ENCODE measurements at places on chromosomes 1 and 21.

DNA sequence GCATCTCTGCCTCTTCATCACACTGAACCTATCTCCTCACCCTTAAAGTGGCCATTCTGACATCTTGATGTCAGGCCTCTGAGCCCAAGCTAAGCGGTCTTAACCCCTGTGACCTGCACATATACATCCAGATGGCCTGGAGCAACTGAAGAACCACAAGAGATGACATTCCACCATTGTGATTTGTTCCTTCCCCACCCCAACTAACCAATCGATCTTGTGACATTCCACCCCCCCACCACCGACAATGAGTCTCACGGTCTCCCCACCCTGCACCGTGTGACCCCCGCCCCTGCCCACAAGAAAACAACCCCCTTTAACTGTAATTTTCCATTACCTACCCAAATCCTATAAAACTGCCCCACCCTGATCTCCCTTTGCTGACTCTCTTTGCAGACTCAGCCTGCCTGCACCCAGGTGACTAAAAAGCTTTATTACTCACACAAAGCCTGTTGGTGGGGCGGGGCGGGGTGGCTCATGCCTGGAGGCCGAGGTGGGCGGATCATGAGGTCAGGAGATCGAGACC lies 21.0 kb upstream of the PINK1 start:
- DNase-seq: no peak

- no peak for DNase-seq
Observed at GRCh38 chr1:27235827-27236226, 1.4 kb downstream of the WDTC1 start.

- DNase-seq: no peak
Observed at GRCh38 chr1:93675931-93676330, 5.7 kb downstream of the BCAR3 start.

DNA sequence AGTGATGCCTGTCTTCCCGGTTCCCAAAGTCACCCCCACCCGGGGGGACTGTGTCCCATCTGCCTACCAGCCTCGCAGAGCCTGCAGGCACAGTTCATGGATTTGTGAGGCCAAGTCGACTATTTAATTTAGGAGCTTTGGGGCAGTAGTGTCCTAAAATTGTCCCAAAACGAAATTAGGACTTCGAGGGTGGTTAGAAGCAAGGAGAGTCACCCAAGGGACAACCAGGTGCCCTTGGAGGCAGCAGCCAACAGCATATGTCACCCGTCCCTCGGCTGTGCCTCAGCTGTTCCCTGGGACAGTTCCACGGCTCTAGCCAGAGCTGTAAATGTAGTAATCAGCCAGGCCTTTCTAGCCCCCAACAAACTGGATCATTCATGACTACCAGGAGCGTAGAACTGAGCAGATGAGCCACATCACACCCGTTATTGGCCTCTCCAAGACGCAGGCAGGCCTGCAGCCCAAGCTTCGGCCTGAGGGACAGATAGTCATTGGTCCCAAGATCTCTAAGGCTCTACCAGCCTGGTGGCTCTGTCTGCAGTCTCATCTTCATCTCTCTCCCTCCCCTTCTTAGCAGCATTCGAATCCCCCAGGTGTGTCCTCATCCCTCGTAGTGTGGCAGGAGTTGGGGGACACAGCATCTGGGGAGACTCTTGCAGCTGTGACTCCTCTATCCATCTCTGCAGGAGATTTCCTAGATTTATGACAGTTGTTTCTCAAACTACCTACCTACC lies 2.9 kb downstream of the PAX7 start:
- no peak for DNase-seq

DNA sequence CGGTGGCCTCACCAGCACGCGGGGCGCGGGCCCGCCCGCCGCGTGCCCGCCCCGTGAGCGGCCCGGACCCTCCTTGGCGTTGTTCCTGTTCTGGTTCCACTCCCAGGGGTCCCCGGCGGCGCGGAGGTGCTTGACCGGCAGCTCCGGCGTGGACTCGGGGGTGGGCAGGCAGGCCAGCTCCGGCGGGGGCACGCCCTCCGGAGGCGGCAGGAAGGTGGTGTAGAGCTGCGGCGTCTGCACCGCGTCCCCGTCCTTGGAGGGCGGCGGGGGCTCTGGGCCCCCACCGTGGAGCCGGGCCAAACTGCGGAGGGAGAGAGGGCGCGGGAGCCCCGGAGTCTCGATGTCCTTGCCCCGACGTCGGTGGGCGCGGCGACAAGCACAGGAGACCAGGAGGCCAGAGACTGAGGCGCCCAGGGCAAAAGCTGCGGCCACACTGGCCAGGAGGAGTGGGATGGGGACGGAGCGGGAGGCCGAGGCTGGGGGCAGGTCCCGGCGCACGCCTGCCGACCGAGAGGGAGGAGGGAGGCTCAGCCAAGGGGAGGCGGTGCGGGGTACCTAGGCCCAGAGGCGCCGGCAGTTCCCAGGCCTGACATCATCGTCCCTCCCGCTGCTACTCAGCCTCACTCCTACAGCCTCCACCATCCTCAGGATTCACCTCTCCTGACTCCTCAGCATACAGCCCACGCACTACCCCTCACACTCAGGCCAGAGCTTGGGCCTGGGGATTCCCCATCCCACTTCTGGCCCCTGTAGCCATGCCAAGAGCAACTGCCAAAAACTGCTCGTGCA lies 13.2 kb downstream of the SEMA6C start:
- no peak for DNase-seq

DNA sequence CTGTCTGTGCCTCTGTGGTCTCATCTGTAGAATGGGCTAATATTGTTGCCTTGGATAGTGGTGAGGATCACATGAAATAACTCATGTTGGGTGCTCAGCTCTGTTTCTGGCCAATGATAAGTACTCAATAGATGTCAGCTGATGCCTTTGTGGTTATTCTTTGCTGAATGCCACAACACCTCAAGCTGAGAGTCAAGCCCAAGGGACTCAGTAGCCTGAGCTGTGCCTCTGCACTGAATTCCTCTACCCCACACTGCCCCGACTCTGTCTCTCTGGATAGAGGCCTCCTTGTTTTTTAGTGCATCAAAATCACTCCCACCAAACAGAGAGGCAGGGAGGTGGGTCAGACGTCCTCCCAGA lies 196.1 kb upstream of the VAMP3 start:
- no peak for DNase-seq

DNA sequence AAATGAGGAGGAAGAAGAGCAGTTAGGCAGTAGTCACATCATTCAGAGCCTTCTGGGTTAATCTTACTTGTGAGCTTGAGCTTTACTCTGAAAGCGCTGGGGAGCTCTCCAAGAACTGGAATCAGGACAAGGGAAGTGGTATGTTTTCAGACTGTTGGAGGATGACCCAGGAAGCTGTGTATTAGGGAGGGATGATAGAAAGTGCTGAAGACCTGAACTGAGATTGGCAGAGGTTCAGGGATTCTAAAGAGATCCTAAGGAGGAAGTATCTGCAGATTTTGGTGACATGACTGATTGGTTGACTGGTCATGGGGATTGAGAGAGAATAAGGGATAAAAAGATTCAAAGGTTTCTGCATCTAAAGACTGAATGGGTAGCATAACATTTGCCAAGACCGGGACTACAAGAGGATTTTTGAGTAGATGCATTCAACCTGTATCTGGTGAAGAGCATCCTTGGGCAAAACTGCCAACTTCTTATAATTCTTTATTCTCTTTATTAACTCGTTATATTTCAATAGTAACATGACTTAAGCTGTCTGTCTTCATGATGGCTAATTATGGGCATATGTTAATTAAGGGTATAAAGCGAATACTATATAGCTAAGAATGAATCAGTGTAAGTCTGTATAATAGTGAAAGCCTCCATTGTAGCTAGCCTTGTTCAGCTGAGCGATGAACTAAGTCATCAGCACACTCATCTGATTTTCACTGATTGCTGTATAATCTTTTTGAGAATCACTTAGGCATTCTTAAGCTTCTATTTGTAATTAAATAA lies 41.8 kb downstream of the XCL1 start:
- DNase-seq: no peak

DNA sequence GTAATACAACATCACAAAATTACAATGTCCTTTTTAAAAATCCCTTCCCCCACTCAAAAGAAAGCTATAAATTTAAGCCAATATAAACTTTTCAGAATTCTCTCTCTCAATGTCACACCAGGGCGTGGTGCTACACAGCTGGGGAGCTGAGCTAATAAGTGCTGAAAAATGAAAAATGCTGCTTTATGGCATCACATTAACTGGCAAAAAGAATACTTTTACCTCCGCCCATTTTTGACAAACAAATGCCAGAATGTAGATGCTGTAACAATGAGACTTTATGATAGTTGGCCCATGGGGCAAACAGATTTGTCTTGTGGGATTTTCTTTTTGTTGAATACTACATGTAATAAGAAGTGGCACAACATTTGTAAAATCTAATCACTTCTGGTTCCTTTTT lies 12.7 kb upstream of the LYPLAL1 start:
- no peak for DNase-seq

GRCh38 chr1:7733276-7733675 lies 37.8 kb upstream of the VAMP3 start:
- no peak for DNase-seq

- no peak for DNase-seq
Observed at GRCh38 chr1:39787468-39787867, 1.2 kb downstream of the BMP8B start.

- DNase-seq: no peak
Observed at GRCh38 chr1:55078470-55078869, 39.1 kb downstream of the PCSK9 start.

DNA sequence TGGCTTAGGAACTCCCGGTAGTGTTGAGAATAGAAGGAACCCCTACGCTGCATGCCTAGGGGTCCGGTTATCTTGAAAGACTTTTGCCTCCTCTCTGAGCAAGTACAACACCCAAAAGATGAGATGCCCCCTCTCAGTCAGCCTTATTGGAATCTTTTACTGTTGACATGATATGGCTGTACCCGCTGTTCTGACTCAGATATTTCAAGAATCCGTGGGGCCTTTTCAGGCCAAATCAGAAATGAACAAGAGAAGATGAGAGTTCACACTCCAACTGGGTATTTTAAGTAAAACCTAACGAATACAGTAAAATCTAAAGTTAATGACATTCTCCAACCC lies 164.2 kb downstream of the PPIAL4G start:
- DNase-seq: no peak

DNA sequence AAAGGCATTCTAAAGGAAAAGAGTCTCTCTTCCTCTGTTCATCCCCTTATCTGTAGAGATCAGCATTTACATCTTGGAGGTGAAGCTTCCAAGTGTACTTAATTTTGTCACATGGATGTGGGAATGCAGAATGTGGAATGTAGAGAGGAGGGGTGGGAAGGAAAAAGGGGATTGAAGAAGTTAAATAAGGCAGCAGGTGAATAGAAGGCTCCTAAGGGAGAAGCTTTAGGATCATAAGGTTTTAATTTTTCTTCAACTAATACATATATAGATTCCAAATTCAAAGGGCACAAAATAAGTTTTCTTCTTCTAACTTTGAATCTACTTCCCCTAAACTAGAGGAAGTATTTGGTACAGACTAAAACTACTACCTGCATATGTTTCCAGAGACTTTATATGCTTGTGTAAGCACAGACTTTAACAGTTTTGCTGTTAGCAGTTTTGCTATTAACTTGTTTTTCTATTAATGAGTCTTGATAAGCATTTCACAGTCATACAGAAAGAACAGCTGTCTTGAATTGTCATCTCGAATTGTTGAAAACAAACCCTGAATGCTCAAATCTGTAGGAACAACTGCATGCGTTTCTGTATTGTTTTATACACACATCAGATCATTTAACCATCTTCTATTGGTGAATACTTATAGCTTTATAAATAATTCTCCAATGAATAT lies 12.7 kb downstream of the TENT5C start:
- DNase-seq: no peak

- no peak for DNase-seq
Observed at GRCh38 chr1:82086739-82087138, 286.0 kb downstream of the ADGRL2 start.

DNA sequence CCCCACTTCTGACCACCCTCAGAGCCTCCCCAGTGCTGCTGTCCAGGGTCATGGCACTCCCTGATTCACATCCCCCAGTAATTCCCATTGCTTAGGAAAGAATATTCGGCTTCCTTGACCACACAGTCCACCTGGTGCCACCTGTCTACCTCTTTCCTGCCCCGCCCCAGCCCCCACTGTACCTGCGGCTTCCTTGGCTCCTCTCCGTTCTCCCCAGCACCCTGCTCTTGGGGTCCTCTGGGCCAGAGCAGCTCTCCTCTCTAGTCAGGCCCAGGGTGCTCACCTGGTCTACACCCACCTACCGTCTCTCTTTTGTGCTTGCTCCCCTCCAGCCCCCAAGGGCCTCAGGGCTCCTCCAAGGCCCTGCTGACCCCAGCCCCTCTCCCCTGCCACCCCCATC lies 142.6 kb downstream of the PEX14 start:
- no peak for DNase-seq

DNA sequence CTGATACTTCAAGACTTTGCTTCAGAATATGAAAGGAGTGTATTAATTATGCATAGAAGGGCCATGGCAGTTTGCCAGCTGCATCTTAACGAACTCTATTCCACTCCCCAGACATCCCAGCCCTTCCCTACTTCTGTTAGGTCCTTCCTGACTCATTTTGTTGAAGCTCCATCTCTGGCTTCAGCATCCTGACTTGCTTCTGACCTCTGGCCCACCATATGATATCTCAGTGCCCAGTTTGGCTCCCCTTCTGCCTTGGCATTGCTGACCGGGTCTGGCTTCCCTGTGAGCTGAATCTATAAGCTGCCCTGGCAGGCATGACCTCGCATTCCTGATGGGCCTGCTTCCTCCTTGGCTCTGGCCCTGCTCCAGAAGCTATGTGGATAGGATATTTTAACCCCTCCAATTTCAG lies 27.6 kb upstream of the ARHGAP29 start:
- no peak for DNase-seq
